Subcutaneous preadipocyte (primary cell): ENCODE measurements at places on chromosomes 3 and 15. TPM values are rescaled to one million over a fixed set of nuclear protein-coding genes. Genes with fewer than 3 reads are reported as not detected.

The FNDC3B gene
- total RNA-seq: 72.0 and 119 TPM in 2 replicates

The SPTBN5 gene
- under 0.01 and 0.20 TPM in 2 replicates for total RNA-seq

The PIGB gene
- 12.5 and 13.7 TPM in 2 replicates for total RNA-seq

The SNTN gene
- not detected in 2 replicates for total RNA-seq

The EIF4E3 gene
- total RNA-seq: 0.98 and 2.9 TPM in 2 replicates

The CCR4 gene
- total RNA-seq: not detected in 2 replicates

The APOD gene
- total RNA-seq: 45.4 and 204 TPM in 2 replicates

The LXN gene
- total RNA-seq: 10.0 and 28.3 TPM in 2 replicates

The ACOX2 gene
- 13.1 and 28.7 TPM in 2 replicates for total RNA-seq

The CLDN16 gene
- total RNA-seq: not detected in 2 replicates

The MON1A gene
- total RNA-seq: 13.6 and 17.0 TPM in 2 replicates

The IGF2BP2 gene
- total RNA-seq: 55.9 and 123 TPM in 2 replicates

The MME gene
- total RNA-seq: 444 and 682 TPM in 2 replicates

The VILL gene
- 5.1 and 5.3 TPM in 2 replicates for total RNA-seq

The CHRM5 gene
- total RNA-seq: under 0.01 TPM in 1 of 2 replicates, not detected in the other

The NCEH1 gene
- 7.7 and 12.7 TPM in 2 replicates for total RNA-seq

The ASB14 gene
- not detected in 2 replicates for total RNA-seq
